Activated naive CD4-positive, alpha-beta T cell treated with anti-CD3 and anti-CD28 coated beads for 36 hours (primary cell): ENCODE measurements at places on chromosomes 12 and 14. TPM values are rescaled to one million over a fixed set of nuclear protein-coding genes. Genes with fewer than 3 reads are reported as not detected.

DNA sequence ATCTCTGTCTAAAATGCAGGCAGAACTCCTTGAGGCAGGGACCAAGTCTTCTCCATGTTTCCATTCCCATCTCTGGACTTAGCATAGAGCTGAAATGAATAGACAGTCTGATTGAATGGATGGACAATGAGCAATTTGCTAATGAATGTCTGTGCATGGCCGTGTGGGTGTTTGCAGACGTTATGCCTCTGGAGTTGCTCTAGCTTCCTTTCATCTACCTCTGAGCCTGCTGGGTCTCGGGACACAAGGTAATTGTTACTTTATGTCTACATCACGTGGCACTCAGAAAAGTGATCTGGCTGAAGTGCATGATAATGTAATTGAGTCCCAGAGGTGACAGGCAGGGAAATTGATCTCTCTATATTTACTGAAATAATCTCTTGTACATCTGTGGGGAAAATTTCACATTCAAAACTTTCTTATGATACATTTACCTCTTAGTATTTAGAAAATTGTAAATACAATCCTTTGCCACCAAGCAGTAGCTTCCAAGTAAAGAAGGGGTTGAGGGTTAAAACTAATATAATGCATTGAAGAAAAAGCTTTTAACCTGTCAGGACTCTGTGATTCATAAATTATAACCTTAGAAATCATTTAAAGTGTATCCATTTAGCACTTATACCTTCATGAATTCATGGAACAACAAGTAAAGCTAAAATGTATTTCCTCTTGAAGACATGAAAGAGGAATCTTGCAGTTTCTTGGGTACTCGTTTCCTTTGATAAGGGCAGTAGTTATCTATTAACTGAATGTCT is 424.1 kb downstream of the APAF1 start:
- no peak for DNase-seq

GRCh38 chr14:34722723-34723545 is 8.5 kb upstream of the CFL2 start:
- peak; percentile 54 for DNase-seq

DNA sequence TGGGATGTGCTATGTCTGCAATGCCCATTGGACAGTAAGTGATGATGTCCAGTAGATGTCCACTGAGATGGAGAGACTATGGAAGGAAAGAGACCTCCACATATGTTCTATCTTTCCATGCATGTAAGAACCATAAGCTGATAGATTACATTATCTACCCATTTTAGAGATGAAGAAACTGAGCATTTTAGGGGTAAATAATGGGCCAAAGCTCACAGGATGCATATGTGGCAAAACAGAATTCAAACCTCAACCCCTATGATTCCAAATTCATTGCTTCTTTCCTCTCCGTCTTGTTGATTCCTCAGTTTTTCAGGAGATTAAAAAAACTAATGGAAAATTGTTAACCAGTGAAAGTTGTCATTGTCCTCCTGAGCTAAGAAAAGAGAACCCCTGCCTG is 200.7 kb upstream of the PWP1 start:
- DNase-seq: no peak

- DNase-seq: no peak
Measured at GRCh38 chr12:1947081-1947480, 28.6 kb upstream of the CACNA2D4 start.

GRCh38 chr12:81086342-81086741 is 8.5 kb downstream of the ACSS3 start:
- DNase-seq: no peak

- no peak for DNase-seq
Measured at GRCh38 chr14:93688239-93688666, 100.0 kb downstream of the PRIMA1 start.

GRCh38 chr12:93509506-93509905 is 42.2 kb downstream of the MRPL42 start:
- no peak for DNase-seq

DNA sequence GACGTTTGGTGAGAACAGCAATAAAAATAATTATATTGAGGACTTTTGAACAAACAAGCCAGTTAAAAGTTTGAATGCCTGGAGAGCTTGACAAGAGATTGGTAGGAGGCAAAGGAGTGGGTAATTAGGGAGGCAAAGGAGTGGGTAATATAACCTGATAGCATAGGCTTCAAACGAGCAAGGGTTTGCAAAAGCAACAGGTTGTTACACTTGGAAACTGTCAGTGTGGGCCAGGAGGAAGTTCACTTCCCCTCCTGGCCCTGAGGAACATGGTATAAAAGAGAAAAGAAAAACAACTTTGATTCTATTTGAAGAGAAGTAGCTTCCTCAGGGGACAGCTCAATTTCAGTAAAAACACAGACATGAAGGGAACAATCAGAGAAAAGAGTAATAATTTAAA is 121.7 kb downstream of the CCER1 start:
- DNase-seq: no peak

- no peak for DNase-seq
Measured at GRCh38 chr14:64272019-64272418, 22.2 kb downstream of the ESR2 start.

DNA sequence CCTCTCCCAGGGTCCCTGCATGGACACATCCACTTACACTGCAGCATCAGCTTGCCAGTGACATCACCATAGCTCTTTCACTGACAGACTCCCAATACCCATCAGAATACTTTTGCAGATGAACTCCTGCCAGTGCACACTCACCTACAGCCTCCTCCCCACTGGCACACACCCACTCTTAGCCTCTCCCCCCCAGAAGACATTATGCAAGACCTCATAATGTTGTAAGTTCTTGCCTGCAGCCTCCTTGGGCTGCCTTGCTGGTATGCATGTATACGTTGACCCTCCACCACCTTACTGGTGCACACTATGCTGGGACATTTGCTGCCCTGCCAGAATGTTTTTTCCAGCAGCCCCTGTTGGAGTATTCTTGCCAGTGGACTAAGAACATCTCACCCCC is 324.2 kb downstream of the AEBP2 start:
- no peak for DNase-seq

DNA sequence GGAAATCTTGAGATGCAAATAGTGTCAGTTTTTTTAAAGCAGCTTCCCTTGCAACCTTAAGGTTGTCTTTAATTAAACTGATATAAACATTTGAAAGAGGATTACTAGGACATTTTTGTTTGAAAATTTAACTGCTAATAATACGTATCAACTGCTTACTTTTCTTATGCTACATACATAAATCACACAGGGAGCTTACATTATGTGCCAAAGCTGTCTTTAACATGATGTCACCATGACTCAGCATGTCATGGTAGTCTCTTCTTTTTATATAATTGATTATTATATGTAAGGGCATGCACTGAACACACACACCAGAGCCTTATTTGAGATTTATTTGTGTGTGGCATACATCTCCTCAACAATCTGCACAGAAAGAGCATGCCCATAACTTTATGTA is 63.0 kb upstream of the PTHLH start:
- no peak for DNase-seq

DNA sequence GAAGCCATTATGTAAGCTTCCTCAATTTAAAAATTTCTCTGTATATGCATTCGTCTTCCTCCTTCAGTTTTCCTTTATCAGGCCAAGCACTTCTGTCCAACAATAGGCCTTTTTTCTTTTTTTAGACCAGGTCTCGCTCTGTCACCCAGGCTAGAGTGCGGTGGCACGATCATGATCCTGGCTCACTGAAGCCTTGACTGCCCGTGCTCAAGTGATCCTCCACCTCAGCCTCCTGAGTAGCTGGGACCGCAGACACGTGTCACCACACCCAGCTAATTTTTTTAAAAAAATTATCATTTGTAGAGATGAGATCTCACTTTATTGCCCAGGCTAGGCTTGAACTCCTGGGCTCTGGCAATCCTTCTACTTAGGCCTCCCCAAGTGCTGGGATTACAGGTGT is 25.8 kb downstream of the TAOK3 start:
- DNase-seq: no peak

The OTX2 gene
- total RNA-seq: not detected

The SLC10A1 gene
- total RNA-seq: not detected

The TMEM63C gene
- 0.72 TPM for total RNA-seq

The DENND5B gene
- 0.29 TPM for total RNA-seq

The GIT2 gene
- total RNA-seq: 41.6 TPM

The FGF23 gene
- not detected for total RNA-seq

The HVCN1 gene
- 2.6 TPM for total RNA-seq
